ENCODE measurements at places on chromosomes 6 and 20. TPM values are rescaled to one million over a fixed set of nuclear protein-coding genes. Genes with fewer than 3 reads are reported as not detected.

DNA sequence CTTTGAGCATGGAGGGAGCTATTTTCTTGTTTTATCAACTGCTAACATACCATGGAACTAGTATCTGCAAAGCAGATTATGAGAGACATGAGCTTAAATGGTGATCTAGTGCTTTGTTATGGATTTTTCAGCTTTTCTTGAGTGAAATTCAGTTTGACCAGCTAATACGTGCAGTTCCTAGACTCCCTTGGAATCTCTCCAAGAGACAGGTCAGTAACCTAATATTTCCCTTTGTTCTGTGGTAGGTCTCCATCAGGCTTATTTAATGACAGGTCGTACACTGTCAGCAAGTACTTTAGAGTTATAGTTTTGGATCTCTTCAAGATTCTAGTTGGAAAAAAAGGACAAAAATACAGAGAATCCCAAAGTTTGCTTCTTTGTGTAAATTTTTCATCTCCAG lies 43.9 kb downstream of the HDAC2 start:
- DNase-seq, result no peak

DNA sequence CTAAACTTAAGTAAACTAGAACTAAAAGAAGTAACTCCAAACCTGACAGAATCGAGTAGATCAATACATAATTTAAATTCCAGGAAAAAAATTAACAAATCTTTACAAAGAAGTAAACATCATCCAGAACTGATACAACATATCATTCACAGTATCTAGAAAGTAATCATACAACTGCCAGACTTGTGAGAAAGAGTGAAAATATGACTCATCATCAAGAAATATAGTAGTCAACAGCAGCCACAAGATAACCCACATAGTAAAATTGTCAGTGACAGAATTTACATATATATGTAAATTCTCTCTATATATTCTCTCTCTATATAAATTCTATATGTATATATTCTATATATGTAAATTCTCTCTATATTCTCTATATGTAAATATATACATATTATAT lies 242.8 kb upstream of the RGS17 start:
- no peak for DNase-seq

DNA sequence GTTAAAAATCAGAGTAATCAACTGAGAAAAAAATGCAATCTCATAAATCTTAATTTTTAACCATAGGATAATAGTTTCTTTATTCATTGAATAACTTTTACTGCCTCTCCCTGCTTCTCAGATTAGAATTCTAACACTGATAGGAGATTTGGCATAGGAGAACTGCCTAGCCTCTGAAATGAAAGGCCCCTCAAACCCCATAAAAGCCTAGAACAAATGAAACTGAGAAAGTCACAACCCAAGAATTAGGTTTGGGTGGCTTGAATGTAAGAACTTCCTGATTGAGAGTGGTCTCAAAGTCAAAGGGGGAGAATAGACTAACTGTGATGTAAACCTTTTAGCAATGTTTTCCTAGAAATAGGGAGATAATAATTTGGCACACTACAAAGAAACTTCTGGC lies 52.2 kb downstream of the SAMD5 start:
- DNase-seq, result no peak

DNA sequence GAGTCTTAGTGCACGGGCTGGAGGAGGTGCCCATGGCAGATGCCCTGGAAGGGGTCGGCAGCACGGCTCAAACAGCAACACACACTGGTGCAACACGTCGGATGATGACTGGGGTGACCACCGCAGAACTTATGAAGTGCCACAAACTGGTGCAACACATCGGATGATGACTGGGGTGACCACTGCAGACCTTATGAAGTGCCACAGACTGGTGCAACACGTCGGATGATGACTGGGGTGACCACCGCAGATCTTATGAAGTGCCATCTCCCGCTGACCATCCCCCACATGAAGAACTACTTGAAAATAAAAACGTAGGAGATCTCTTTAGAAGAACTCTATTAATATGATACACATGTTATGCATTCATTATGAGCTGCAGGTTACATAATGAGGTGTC lies 218.3 kb downstream of the TBXT start:
- DNase-seq, result no peak

GRCh38 chr20:10679269-10679668 lies 5.5 kb upstream of the JAG1 start:
- no peak for DNase-seq

The MMP24 gene
- 2.4 TPM for polyA plus RNA-seq

The BMP5 gene
- 3.2 TPM for polyA plus RNA-seq

The BANF2 gene
- not detected for polyA plus RNA-seq

Data from left renal cortex interstitium (tissue), 4 donors.